ENCODE measurements at places on chromosomes 6 and 20. TPM values are rescaled to one million over a fixed set of nuclear protein-coding genes. Genes with fewer than 3 reads are reported as not detected.

Gene CD83
- 0.61 TPM for total RNA-seq

Gene SMLR1
- not detected for total RNA-seq

Gene OR12D3
- not detected for total RNA-seq

DNA sequence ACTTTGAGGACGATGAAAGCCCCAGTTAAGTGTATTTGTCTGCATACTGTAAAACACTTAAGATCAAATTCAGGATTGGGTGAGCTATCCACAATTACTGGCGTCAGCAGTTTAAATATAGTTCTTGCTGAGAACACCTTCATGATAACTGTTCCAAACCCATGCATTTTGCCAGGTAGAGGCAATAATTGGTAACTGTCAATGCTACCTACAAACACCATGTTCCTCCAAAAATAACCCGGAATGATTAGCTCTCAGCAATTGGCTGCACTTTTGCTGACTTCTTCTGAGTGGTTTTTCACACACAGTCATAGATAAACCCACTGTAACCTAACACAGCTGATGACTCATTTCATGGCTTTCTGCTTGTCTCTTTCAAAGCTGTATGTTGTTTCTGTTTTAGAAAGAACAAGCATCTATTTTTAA is 1358.6 kb upstream of the GJE1 start:
- H3K27ac ChIP-seq: no peak overlapping the region
- DNase-seq: no peak
- peaks cover 6% of the 10 kb centered on the region for H3K4me1 ChIP-seq
- no peaks in the 10 kb centered on the region for H3K27me3 ChIP-seq
- no peaks in the 10 kb centered on the region for H3K36me3 ChIP-seq

GRCh38 chr6:16038938-16039337 is 89.9 kb upstream of the MYLIP start:
- H3K27ac ChIP-seq: no peak overlapping the region
- H3K4me1 ChIP-seq: no peaks in the 10 kb centered on the region
- no peaks in the 10 kb centered on the region for H3K27me3 ChIP-seq
- no peaks in the 10 kb centered on the region for H3K36me3 ChIP-seq
- DNase-seq: no peak
- H3K4me3 ChIP-seq: no peak overlapping the region

DNA sequence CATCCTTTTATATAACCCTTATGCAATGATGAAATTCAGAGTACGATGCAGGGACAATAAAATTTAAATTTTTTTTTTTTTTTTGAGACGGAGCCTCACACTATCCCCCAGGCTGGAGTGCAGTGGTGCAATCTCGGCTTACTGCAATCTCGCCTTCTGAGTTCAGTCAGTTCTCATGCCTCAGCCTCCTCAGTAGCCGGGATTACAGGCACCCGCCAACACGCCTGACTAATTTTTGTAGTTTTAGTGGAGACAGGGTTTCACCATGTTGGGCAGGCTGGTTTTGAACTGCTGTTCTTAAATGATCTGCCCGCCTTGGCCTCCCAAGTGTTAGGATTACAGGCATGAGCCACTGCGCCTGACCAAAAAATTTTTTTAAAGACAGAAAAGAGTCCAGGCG is 15.2 kb downstream of the MTO1 start:
- no peaks in the 10 kb centered on the region for H3K27me3 ChIP-seq
- H3K36me3 ChIP-seq: peaks cover 100% of the 10 kb centered on the region
- no peak overlapping the region for H3K27ac ChIP-seq
- H3K4me1 ChIP-seq: no peaks in the 10 kb centered on the region

DNA sequence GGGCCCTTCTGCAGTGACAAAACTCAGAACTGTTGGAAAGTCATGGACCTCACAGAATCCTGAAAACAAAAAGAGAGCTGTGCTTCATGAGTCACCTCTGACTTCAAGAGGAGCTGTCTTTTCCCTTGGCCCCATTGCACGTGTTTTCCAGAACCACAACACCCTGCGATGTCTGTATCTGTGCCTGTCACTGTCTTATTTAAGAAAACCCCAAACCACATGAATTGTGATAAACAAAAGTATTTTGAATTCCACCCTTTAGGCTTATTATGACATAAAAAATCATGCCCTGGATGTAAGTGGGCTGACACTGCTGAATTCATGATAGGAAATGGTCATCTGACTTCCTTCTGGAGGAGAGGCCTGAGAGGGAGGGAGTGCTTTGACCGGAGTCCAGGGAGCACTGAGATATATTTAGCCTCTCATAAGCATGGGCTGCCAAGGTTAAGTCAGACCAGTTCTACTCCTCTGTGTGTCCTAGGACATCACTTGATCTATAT is 96.4 kb upstream of the DUSP22 start:
- peaks cover 5% of the 10 kb centered on the region for H3K4me1 ChIP-seq
- H3K4me3 ChIP-seq: no peak overlapping the region
- H3K36me3 ChIP-seq: no peaks in the 10 kb centered on the region
- no peak overlapping the region for H3K27ac ChIP-seq

DNA sequence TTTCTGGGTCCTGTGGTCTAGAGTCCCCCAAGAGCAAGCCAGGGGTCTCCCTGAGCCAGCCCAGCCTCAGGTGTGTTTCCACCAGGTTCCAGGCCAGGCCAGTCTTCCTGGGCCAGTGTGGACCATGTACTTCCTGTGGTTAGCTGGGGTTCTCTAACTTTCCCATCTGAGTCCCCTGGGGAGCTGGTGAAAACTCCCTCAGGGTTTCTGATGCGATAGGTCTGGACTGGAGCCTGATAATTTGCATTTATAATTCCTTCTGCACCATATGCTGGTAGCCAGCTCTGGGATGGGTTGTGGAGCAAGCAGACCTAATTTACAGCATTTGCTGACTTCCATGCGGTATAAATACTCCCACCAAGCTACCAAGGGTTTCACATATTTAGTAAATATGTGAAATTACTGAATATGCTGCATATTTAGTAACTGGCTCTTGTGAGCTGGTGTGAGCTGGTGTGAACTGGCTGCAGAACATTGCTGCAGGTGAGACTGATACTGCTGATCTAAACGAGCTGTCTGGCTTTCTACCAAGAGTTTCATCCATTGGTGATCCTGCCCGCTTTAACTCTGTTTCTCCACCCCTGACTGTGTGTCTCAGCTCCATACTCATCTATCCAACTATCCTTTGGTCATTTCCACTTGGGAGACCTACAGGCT is 62.6 kb downstream of the RIN2 start:
- H3K4me3 ChIP-seq: no peak overlapping the region
- no peaks in the 10 kb centered on the region for H3K36me3 ChIP-seq
- no peak for DNase-seq
- no peaks in the 10 kb centered on the region for H3K27me3 ChIP-seq
- H3K4me1 ChIP-seq: no peaks in the 10 kb centered on the region

DNA sequence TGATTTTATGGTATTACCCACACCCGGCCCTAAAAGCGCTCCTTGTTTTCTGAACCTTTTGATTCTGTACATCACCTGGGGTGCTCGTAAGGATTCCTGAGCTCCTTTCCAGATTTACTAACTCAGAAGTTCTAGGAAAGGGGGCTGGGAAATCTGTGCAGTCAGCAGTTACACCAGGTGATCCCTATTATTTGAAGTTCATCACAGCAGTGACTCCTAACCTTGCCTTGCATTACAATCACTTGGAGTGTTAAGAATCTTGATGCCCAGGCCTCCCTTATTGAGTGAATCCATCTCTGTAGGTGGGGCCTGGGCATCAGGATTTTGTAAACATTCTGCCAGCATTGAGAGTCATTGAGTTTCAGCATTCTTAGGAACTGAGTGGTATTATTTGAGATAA is 44.7 kb downstream of the BMP6 start:
- H3K27me3 ChIP-seq: no peaks in the 10 kb centered on the region
- H3K4me1 ChIP-seq: no peaks in the 10 kb centered on the region
- H3K4me3 ChIP-seq: no peak overlapping the region
- H3K27ac ChIP-seq: no peak overlapping the region
- DNase-seq: no peak

DNA sequence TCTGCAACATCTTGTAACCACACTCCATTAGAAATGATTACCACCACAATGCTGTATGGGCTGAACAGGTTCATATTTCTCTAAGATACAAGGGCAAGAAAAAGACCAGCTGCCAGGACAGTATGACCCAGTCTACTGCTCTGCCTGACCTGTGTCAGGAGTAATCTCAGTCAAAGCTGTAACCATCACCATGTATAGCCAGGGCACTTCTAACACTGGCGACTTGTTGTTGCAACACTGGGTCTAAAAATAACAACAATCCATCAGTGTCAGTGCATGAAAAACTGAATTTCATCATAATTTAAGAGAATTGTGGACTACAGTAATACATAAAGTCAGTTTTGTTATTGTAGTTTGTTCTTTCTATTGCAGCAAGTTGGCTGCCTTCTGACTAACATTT is 738.6 kb upstream of the ADGRB3 start:
- no peak overlapping the region for H3K4me3 ChIP-seq
- H3K4me1 ChIP-seq: no peaks in the 10 kb centered on the region
- H3K36me3 ChIP-seq: no peaks in the 10 kb centered on the region
- H3K27me3 ChIP-seq: no peaks in the 10 kb centered on the region
- no peak for DNase-seq

Measured in esophagus squamous epithelium (tissue), 5 donors.